CD4-positive, alpha-beta memory T cell (primary cell): ENCODE measurements at places on chromosomes 1 and 21.

DNA sequence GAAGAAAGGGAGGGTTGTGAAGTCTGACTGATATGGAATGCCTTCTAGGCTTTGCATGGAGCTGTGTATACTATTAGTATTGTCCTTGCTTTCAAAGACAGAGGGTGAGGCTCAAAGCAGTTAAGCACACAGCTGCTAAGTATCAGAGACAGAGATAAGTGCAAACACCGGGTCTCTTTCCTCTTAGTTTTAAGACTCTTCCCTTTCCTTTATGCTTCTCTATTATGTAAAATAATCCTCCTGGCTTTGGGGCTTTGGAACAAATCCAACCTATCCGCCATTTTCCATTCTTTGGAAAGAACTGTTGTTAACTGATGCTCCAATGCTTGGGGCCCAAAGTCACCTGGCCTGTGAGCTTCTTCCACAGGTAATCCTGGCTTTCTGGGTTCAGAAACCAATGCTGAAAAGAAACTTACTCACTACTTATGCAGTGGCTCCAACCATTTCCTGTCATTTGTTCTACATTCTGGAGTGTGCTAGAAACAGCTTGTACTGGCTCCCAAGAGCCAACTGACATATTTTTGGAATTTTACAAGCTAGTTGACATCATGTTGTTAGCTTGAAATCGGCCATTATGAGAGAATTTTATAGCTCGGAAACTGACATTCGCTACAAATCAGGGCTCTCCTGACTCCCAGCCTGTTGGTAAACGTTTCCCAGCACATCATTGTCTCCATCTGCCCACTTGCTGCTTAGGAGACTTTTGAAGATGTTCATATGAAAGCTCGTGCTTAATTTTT is 67.5 kb downstream of the DNTTIP2 start:
- DNase-seq: no peak

GRCh38 chr1:201488830-201489589 is 17.9 kb downstream of the CSRP1 start:
- no peak for DNase-seq

- no peak for DNase-seq
Observed at GRCh38 chr1:224743608-224744164, 127.6 kb downstream of the CNIH3 start.

GRCh38 chr1:89277725-89278124 is 5.1 kb upstream of the GBP5 start:
- peak; percentile 48 for DNase-seq

- DNase-seq: peak; percentile 85
Observed at GRCh38 chr1:42931911-42932422, 26.7 kb downstream of the SLC2A1 start.

DNA sequence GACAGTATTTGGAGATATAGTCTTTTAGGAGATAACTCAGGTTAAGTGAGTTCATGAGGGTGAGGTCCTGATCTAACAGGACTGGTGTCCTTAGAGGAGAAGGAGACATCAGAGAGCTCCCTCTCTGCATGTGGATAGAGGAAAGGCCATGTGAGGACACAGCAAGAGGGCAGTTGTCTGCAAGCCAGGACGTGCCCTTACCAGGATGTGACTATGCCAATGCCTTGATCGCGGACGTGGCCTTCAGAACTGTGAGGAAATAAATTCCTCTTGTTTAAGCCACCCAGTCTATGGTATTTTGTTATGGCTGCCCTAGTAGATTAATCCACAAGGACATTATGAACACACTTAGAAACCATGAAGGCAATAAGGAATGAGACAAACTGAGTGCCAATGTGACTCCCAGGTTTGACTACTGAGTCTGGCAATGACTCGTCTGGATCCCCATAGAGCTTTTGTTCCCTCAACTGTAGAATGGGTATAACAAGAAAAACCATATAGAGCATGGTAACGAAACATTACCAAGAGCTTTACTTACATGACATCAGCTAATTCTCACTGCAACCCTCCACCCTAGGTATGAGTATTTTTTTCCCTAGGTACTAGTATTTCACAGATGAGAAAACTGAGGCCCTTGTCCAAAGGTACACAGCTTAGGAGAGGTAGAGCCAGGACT is 6.5 kb downstream of the URB1 start:
- DNase-seq: no peak

DNA sequence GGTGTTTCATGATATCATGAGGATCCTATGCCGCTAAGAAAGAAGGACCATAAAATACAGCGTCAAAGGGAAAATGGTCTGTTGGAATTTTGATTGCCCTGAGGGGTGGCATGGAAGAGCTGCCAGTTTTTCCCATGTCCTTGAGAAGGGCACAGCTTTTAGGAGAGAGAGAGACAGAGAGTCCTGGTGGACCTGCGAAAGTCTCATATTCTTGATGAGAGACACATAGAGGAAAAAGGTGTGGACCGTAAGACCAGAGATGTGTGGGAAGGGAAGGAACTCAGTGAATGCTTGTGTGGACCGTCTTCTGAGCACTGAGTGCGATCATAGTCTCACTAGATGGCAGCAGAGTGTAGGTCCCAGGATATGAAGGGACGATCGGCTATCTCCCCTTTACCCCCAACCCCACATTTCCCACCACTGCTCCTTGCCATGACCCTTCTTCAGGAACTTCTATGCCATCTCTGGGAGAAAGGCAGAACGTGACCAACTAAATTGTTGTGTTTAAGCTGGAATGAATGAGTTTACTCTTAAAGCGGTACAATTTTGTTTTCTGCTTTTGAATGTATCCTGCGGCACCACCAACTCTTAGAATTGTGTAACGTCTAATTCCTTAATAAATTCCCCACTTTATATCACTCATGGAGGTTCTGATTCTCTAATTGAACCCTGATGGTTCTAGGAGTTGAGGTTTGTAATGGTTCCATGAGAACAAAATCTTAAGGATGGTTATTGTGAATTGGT is 117.7 kb downstream of the CTH start:
- DNase-seq: no peak

GRCh38 chr1:2856066-2856390 is 54.5 kb upstream of the TTC34 start:
- DNase-seq: no peak

GRCh38 chr1:117686907-117687306 is 81.1 kb downstream of the TENT5C start:
- no peak for DNase-seq

DNA sequence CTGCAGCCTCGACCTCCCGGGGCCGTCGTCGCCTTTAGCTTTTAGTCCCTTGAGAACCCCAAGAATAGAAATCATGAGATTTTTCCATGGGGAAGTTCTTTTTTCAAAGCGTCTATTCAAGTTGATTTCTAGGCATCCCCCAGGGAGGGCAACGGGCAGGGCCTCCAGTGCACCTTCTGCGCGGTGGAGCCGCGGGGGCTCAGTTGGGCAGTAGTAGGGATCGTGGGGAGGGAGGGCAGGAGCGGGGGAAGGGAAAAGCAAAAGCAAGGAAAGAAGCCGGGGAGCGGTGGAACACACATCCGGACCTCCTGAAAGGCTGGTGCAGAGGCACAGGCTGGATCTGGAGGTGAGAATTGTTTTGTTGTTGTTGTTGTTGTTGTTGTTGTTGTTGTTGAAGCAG is 103.4 kb downstream of the PPIAL4G start:
- no peak for DNase-seq

GRCh38 chr1:215963621-215964020 is 396.5 kb downstream of the KCTD3 start:
- no peak for DNase-seq

DNA sequence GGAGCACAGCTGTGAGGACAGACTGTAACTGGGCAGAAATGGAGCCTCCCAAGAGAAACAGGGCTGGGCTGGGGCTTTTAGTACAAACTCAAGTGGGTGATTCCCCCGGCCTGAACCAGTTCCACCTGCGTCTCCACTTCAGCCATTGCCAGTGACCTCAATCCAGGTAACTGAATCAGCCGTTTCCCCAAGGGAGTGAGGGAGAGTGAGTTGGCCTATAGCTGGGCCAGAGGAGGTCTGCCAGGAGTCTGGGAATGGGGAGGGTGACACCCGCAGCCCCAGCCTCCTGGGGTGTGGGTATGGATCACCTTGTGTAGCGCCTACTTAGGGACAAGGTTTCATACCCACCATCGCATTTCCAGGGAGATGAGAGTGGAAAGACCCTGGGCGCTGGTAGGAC is 8.5 kb downstream of the SLC26A9 start:
- no peak for DNase-seq
